Testis (tissue), 5 donors: ENCODE measurements at places on chromosomes 3 and 15. TPM values are rescaled to one million over a fixed set of nuclear protein-coding genes. Genes with fewer than 3 reads are reported as not detected.

DNA sequence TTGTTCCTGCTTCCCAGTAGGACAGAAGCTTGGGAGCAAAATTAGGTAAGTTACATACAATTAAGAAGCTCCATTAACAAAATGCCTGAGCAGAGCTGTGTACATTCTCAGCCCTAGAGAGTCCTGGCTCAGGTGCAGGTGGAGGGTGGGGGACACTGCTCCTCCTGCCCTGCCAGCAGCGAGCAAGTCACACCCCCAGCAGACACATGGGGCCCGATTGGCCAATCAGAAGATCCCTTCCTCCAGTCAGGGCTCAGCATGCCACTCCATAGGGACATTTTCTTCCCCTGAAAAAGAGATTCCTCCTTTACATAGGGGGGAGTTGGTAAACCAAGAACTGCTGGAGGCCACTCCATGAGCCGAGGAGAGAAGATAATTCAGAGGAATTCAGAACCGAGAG is 62.1 kb downstream of the PLXNA1 start:
- DNase-seq = no peak

DNA sequence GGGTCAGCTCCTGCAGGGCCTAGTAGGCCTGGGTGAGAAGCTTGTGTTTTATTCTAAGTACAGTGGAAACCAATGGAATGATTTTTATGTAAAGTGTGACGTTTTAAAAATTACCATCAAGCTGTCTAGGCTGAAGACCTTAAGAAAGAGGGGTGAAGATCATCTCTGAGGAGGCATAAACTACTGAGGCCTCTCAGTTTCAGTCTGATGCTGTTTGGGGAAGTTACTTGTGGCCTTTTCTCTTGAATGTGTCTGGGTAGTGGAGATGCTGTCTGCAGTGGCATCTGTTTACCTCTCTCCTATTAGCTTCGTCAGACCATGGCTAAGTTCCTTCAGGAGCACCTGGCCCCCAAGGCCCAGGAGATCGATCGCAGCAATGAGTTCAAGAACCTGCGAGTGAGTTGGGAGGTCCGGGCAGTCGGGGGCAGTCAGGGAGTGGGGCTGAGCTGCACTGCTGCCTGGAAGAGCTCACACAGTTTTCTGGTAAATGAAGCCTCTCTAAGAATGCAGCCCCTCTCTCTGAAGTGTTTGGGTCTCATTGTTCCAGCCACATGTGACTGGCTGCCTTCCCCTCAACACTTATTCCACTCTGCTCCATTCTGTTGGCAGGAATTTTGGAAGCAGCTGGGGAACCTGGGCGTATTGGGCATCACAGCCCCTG is 1.9 kb downstream of the IVD start:
- no peak for DNase-seq

DNA sequence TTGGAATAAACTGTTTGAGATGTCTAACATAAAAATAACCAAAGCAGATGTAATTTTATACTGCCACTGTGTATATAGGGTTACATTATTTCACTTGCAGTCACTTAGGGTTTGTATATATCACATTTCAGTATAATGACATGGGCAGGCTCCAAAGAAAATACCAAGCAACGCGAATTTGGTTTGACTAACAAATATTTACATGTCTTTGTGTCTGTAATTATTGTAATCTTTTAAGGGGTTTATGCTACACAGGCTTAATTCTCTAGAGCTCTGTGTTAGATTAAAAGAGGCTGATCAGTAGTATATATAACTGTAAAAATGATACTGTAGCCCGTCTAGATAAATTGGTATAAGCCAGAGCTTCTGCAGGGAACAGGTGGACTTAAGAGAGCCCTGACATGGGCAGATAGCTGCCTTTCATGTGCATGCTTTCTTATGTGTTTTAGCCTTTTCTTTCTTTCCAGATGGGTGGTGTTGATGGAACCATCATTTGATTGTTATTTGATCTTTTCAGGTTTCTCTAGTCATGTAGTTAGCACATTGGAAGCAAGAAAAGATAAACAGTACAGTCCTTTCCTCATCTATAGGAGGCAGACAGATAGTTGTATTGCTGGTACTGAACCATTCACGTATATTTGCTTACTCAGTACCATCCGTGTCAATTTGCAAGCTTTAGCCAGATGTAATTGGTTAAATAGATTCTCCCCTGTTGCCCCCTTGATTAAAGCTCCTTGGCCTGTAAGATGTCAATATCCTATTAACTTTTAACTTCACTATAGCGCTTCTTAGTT is 86.1 kb downstream of the GALK2 start:
- DNase-seq = no peak

DNA sequence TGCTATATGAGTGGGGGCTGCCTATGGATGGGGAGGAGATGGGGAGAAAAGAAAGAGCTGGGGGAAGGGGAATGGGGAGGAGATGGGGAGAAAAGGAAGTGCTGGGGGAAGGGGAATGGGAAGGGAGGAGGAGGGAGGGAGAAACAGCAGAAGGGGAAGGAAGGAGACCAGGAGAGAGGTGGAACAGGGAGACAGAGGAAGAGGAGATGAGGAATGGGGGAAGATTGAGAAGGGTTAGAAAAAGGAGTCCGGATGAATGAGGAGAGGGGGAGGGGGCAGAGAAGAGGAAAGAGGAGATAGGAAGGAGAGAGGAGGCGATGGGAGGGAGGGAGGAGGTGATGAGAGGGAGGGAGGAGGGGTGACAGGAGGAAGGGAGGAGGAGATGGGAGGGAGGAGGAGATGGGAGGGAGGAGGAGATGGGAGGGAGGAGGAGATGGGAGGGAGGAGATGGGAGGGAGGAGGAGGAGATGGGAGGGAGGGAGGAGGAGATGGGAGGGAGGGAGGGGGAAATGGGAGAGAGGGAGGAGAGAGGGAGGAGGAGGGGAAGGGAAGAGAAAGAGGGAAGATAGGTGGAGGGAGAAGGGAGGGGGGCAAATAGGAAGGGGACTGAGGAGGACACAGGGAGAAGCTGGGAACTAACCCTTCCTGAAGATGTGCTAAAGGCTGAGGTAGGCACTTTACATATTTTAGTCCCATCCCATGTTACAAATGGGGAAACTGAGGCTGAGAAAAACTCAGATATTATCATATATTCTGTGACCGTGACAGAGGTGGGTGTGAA is 6.6 kb upstream of the BCL2L10 start:
- DNase-seq = no peak

DNA sequence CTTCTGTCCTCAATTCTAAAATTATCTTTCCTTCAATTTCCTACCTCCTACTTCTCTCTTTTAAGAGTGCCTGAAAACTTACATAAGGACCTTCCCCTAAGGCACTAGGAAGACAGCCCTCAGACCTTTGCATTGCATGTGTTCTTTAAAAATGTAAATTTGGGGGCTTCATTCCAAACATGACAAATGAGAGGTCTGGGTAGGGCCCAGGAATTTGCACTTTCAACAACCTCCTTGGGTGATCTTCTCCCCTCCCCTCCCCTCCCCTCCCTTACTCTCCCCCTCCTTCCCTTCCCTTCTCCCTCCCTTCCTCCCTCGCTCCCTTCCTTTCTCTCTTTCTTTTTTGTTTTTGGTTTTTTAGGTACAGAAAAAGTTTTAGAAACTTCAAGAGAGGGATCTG is 18.7 kb downstream of the USF3 start:
- DNase-seq = no peak

DNA sequence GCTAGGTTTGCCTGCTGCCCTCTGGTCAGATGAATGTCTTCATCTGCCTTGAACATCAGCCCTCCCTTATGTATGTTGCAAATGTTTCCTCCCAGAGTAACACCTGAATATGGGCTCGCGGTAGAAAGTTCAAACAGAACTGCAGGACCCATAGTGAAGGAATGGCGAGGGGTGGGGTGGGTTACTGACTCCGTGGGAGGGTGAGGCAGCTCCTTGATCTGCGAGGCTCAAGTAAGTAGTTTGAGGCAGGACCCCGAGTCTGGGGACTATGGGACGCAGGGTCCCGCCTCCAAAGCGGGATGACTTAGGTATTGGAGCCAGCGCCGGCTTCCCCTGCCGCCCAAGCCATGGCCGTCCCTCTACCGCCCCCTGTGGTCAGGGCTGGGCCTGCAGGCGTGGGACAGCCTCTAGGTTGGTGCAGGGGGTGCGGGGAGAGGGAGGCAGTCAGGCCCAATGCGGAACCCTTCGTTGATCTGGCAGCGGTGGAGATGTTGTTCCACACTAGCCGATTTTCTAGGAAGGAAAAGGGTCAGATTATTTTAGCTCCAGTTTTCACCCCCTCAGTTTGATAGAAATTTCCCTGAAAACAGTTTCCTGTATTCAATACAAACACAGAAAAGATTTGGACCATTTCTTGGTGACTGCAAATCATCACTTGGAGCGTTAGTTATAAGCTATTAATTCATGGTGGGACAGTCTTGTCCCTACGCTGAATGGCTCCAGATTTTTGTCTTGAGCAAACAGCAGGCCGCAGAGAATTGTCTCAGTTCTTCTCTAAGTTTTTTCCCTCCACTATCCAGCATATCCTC is 72.3 kb downstream of the CORO2B start:
- DNase-seq = peak; percentile 78

DNA sequence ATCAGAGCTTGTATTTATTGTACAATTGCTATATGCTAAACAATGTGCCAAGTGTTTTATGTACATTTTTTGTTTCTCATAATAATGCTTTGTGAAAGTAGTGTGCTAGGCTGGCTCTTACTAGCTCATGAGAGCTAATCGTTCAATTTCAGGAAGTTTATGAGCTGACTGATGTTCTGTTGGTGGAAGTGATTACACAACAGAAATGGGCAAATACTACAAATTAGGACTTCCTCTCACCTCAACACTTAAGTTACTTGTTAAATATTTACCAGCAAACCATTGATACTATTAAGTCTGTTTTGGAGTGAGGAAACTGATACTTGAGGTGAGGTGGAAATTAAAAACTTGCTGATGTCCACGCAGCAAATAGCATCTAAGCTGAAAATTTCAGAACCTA is 32.3 kb downstream of the SLC9C1 start:
- no peak for DNase-seq

GRCh38 chr15:91852741-91853510 is 582 bp upstream of the SLCO3A1 start:
- DNase-seq = peak; percentile 78

DNA sequence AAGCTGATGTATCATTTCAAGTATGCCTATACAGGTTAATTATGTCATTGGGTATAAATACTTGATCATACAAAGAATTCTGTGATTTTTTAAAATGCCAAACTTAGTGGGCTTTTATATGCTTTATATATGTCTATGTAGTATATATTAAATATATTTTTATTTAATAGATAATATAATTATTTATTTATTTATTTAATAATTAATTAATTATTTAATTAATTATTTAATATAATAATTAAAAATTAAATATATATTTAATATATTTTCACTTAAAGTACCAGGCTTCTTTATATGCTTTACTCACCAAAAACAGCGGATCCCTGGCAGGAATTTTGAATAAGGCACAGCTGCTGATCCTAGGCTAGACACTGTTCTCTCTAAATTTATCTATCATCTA is 687.0 kb downstream of the VGLL3 start:
- DNase-seq = no peak

DNA sequence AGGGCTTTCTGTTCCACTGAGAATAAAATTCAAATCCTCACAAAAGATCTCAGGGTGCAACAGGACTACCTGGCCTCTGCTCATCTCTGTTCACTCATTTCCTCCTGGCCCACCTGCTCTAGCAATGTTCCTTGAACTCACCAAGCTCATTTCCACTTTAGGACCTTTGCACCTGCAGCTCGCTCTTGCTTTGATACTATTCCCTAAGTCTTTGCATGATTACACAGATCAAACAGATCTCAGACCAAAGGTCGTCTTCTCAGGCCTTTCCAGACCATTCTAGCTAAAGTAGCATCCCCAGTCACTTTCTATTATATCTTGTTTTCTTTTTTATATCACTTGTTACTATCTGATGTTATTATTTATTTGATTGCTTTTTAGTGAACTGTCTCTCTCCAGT is 54.7 kb downstream of the B3GNT5 start:
- DNase-seq = no peak

- DNase-seq = no peak
Observed at GRCh38 chr15:82297546-82297945, 34.9 kb downstream of the SAXO2 start.

- DNase-seq = no peak
Observed at GRCh38 chr3:124664804-124665203, 65.4 kb upstream of the UMPS start.

DNA sequence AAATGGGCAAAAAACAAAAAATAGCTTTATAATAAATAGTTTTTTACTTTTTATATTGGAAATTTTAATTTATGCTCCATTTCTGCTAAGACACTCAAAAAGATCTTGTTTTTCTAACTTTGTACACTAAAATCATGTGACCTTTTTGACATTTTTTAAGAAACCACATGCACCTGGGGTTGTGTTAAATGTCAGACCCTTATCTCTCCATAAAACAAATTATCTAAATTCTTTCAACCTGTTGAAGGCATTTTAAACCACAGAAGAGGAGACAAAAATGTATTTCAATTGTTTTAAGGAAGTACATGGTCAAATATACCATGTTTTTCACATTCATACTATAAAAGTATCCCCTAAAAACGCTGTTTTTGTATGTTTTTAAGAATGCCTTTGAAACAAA is 29.2 kb downstream of the IFT80 start:
- no peak for DNase-seq

GRCh38 chr3:168070919-168071318 is 24.8 kb downstream of the GOLIM4 start:
- no peak for DNase-seq

DNA sequence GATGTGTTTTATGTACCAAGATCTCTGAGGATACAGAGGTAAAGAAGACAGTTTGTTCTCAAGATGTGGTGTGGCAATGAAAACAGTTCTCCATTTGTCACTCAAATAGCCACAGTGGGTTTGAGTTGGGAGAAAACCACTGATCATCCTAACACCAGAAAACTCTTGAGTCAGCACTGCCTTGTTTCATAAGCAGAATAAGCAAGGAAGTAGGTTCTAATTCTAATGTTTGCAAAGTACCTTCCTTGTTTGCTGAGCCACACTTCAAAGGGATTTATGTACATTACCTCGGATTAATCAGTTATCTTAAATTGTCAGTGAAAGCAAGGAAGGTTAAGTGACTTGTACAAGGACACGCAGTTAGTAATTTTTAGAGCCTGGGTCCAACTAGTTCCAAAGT is 107.8 kb upstream of the BOC start:
- no peak for DNase-seq

The SLC6A1 gene
- polyA plus RNA-seq = 14.4 TPM

The PIERCE2 gene
- polyA plus RNA-seq = 16.0 TPM

The PEX11A gene
- polyA plus RNA-seq = 31.8 TPM

The ROBO2 gene
- 16.1 TPM for polyA plus RNA-seq

The IQSEC1 gene
- 32.9 TPM for polyA plus RNA-seq

The RBP2 gene
- polyA plus RNA-seq = not detected

The NOX5 gene
- 7.9 TPM for polyA plus RNA-seq

The ACTC1 gene
- 31.2 TPM for polyA plus RNA-seq

The TMEM158 gene
- polyA plus RNA-seq = 5.9 TPM
